HCT116 (cell line): ENCODE measurements at places on chromosomes 4 and X. TPM values are rescaled to one million over a fixed set of nuclear protein-coding genes. Genes with fewer than 3 reads are reported as not detected.

DCHS2 gene
- 0.05 TPM for total RNA-seq

WNK3 gene
- 0.05 TPM for total RNA-seq

IL1RAPL1 gene
- 2.8 TPM for total RNA-seq

PDGFRA gene
- total RNA-seq: 0.25 TPM

- no peak for DNase-seq
Observed at GRCh38 chrX:2188840-2189239, 311.9 kb downstream of the DHRSX start.

DNA sequence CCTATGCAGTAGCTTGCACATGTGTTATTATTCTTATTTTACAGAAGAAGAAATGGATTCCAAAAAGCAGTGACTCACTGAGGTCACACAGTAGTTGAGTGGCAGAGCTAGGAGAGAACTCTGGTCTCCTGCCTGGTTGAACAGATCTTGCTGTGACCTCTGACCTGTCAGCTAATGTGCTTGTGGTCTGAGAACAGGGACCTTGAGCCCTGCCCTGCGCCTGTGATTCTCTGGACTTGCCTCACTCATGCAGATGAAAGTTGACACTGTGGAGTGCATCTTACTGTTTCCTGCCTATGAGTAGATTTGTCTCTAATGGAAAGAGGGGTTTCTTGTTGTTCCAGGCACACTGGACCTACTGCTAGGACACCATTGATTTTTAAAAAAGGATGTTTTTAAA lies 32.3 kb downstream of the ETNPPL start:
- no peak for DNase-seq

DNA sequence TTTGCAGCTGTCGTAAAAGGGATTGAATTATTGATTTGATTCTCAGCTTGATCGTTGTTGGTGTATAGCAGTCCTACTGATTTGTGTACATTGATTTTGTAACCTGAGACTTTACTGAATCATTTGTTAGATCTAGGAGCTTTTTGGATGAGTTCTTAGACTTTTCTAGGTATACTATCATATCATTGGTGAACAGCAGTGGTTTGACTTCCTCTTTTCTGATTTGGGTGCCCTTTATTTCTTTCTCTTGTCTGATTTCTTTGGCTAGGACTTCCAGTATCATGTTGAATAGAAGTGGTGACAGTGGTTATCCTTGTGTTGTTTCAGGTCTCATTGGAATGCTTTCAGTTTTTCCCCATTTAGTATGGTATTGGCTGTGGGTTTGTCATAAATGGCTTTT lies 8.4 kb downstream of the APOOL start:
- no peak for DNase-seq

DNA sequence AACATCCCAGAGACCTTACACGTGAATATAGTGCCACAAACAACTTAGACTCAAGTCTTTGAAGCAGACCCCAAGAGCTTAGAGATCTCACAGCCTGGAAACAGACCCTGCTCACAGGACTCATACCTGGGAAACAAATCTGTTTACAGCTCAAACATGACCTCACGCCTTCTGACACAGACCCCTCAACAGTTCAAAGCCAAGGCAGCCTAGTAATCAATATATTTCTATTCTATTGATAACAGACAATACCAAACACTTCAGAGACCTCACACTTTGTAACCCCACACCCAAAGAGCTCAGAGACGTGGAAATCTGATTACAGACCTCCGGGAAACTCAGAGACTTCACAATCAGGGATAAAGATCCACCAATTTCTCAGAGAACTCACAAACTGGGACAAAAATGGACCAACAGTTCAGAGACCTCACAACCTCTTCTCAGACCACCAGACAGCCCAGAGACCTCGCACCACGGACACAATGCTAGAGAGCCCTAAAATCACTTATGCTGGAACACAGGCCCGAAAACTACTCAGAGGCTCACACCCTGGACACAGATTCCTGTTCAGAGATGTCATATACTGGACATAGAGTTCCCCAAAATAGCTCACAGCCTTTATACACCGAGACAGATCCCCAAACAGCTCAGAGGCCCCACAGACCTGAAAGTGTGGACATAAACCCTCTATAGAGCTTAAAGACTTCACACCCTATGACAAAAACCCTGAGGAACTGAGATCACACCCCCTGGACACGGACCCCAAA lies 14.8 kb downstream of the SUV39H1 start:
- no peak for DNase-seq

DNA sequence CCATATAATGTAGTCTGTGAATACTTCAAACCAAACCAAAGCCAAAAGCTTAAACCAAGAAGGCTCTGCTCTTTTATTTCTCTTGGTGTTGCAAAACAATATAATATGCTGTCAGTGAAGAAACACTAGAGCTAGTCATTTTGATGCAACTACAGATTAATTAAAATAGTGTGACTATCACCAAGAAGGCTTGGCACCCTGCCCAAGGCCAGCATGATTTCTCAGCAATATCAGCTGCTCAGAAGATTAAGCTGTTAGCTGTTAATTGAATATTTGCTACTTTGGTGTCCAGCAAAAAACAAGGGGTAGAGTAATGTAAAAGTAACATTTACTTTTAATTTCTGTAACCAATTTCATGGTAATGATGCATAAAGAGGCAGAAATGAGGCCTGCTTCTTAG lies 104.9 kb upstream of the PRPS2 start:
- DNase-seq: no peak

DNA sequence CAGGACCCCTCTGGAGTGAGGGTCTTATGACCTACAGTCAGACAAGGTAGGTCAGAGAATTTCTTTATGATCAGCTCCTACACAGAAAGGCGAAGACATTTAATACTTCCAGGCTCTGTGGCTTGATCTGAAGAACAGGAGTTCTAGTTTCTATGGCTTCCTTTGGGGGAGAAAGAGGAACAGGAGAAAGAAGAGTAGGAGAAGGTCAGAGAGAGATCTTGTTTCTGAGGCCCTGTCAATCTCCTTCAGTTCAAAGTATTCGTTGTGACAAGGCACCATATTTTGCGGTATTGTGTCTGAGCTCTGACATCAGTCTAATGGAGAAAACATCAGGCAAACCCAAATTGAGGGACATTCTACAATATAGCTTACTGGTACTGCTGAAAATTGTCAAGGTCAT lies 16.7 kb downstream of the TMSB4X start:
- no peak for DNase-seq
